Non-pigmented ciliary epithelial cell (primary cell): ENCODE measurements at places on chromosomes 7 and 10.

DNA sequence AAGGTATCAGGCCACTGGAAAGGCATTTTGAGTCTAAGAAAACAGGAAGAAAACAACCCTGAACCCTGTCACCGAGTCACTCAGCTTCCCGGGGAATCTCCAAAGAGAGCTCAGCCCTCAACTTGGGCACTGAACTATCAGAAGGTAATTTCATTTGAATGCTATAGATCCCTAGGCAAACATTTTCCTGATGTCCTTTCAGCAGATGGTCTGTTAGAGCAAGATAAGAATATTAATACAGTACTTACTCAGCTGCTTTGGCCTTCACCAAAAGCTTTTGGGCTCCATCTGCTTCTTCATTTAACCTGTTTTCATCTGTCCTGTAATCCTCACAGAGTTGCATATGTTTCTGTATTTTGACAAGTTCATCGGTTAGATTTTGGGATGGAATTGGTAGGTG, 34.2 kb upstream of the LAMB1 start:
- no peak for DNase-seq

- DNase-seq: no peak
Observed at GRCh38 chr10:25105743-25106260, 69.0 kb upstream of the GPR158 start.

- no peak for DNase-seq
Observed at GRCh38 chr7:15905251-15906040, 219.0 kb upstream of the MEOX2 start.

- DNase-seq: no peak
Observed at GRCh38 chr7:105106473-105106872, 92.5 kb downstream of the KMT2E start.

DNA sequence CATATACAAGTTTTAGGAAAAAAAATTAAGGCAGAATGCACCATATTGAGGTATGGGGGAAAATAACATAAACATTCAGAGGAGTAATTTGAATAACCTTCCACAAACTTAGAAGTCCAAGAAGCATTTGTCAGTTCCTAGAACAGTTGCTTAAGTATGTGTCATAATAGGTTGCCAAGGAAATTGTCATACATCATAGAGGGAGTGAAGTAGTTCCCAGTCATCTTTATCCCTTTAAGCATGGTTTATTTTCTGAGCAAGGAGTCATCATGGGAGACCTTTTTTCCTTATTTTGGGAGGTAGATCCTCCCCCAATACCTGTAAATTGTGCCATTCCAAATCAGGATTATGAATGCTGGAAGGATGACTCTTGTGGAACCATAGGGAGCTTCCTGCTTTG, at the start of gene SSMEM1:
Gene SSMEM1 (plus strand): TSS at position 219 of the 400 bp plus-strand sequence. CDS start 51 bp downstream, at position 270.
- DNase-seq: no peak

DNA sequence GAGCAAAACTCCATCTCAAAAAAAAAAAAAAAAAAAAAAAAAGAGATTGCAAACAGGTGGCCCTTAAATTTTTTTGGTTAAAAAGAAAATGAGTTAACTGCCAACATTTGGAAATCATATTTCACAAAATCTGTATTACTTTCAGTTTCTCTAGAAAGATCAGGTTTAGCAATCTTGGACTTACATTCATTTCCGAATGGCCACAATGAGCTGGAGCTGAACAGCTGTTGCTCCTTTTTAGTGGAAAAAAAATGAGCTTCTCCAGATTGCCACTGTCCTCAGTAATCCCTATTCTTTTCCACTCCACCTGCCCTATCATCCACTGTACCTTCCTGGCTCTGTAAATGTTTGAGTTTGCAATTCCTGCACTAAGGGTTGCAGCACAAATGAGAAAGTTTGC, 43.6 kb downstream of the RAB11FIP2 start:
- DNase-seq: no peak

- no peak for DNase-seq
Observed at GRCh38 chr10:121242741-121243608, 355.3 kb downstream of the FGFR2 start.

- no peak for DNase-seq
Observed at GRCh38 chr10:124544711-124545110, 83.1 kb downstream of the LHPP start.

DNA sequence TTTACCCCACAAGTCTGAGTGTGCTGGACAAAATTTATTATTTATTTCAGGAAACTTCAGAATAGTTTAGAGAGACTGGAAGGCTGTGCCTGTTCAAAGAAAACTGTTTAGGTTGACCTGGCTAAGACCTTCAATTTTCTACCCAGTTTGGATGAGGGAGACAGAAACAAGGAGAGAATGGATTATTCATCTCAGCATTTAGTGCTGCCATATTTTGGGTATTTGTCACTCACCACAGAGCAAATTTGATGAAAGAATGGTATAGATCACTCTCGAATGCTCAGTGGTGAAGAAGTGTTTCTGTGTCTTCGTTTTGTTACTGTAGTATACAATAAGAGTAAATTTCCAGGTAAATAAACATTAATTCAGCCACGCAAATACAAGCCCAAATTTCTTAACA, 71.8 kb downstream of the SEMA3C start:
- DNase-seq: no peak

GRCh38 chr10:28479927-28480627, 52.8 kb upstream of the WAC start:
- no peak for DNase-seq

DNA sequence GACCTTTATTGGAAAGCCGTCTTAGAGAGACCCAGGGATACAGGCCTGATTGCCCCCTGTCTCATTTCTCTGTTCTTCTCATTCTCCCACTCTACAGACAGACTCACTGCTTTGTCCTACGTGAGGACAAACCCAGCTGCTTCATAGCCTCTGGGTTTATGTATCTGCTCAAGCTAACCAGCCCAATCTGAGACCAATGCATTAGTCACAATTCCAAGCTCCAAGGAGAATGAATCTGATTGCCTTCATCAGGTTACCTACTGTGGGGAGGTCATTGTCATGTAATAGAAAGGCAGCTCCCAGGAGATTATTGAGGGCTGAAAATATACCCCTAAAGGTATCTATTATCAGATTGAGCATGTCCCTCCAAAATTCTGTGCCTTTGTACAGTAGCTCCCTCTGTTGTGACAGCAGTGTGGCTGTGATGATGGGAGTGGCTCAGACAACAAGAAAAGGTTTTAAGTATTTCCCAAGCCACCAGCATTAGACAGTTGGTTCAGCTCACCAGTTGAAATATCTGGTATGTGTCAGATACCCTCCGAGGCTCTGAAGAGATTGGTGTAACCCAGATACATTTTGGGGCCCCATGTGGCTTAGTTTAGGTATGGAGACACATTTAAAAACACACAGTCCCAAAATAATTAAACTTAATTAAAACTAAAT, 123.1 kb upstream of the EEPD1 start:
- DNase-seq: no peak

DNA sequence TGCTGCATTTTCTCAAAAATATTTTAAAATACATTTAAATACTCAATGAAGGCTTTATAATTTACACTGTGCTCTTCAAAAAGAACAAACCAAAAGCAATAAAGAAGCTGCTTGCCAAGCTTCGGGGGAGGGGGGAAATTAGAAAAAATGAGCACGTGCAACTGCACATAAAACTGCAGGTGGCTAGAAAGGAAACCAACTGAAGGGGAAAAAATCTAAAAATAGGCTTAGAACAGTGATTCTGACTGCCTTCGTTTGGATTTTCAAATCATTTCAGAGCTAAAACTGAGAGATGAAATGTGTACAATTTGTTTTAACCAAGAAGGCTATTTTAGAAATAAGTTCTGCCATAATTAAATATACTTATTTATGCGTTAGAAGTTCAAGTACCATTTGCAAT, 61.4 kb downstream of the ABI1 start:
- no peak for DNase-seq

- no peak for DNase-seq
Observed at GRCh38 chr7:51680594-51681399, 364.2 kb upstream of the COBL start.

GRCh38 chr10:58826694-58827093, 314.0 kb downstream of the BICC1 start:
- no peak for DNase-seq

DNA sequence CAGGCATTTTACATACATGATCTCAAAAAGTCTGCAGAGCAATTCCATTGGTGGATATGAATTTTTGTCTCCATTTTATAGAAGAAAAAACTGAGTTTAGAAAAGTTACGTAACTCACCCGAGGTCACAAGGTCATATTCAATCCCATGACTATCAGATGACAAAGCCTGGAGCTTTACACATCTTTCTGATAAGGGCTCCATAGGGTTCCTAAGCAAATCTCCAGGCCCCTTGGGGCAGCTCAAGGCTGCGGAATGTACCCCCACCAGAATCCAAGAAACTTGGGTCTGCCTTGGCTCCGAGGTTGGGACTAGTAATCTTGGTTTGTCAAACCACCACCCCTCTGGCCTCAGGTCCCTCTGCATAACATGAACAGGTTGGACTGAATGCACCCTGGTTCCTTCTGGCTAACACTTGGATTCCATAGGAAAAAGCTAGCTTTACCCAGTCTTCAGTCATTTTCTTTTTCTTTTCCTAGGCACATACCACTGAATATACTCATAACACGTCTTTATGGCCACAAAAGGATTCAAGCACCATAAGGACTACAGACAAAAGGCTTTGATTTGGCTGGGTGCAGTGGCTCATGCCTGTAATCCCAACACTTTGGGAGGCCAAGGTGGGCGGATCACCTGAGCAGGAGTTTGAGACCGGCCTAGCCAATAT, 55.5 kb downstream of the PIP4K2A start:
- no peak for DNase-seq

- no peak for DNase-seq
Observed at GRCh38 chr7:64878684-64879083, 24.4 kb upstream of the ZNF273 start.

DNA sequence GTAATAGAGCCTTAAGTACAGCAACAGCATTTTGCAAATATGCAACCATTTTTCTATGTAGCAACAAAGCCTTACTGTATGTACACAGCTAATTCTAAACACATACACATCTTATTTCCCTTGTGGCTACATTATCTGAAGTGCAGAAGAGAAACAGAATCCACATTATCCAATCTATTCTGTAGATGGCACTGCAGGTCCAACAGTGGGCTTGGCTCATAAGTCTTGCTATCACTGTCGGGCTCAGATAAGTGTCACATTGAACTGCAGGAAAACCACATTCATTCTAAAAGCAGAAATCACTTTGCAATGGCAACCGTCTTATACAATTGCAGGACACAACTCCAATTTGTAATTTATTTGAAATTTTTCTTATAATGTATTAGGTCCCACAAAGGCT, 109.8 kb upstream of the NOBOX start:
- no peak for DNase-seq

GRCh38 chr10:124132876-124133275, 39.5 kb upstream of the CHST15 start:
- no peak for DNase-seq

- no peak for DNase-seq
Observed at GRCh38 chr10:35907548-35907947, 265.5 kb upstream of the FZD8 start.

GRCh38 chr10:89625041-89625765, 19.8 kb downstream of the PANK1 start:
- DNase-seq: no peak

DNA sequence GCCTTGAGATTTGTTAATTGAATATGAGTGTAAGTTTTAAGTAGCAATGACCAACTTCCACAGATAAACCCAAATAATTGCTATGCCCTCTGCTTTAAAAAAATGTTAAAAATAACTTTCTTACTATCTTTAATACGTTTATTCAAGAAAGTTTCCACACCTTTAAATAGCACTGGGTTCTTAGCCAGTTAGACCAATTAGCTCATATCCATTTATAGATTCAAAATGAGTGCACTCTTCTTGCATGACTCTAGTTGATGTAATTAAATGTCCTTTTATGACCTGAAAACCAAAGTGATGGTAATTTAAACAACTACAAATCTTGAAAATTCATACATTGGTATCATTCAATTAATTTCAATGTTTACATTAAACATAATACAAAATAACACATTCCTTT, 50.8 kb upstream of the CACNA2D1 start:
- no peak for DNase-seq

GRCh38 chr7:150876817-150877526, 24.7 kb downstream of the AOC1 start:
- DNase-seq: peak; percentile 10

- DNase-seq: no peak
Observed at GRCh38 chr10:127500127-127500526, 49.0 kb upstream of the NPS start.

GRCh38 chr10:10658172-10658785, 359.4 kb upstream of the CELF2 start:
- DNase-seq: no peak

- no peak for DNase-seq
Observed at GRCh38 chr10:86500846-86501245, 20.7 kb downstream of the WAPL start.

GRCh38 chr10:87534173-87534858, 29.6 kb downstream of the MINPP1 start:
- DNase-seq: no peak

DNA sequence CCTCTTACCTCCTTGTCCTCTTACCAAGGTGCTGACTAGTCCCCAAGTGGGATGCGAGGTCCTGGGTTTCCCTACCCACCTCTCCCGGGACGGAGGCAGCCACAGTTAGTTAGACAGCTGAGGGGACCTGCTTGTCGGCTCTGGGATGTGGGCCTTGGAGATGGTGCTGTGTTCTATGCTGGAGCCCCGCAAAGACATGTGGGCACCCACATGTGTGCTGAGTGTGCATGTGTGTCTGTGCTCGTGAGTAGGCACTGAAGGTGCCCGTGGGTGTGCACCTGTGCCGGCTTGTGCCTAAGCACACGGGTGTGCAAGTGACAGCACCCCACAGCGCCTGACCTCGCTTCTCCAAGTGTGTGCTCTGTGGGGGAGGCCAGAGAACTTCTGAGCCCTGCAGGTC, 62.2 kb downstream of the NEURL1 start:
- DNase-seq: no peak

DNA sequence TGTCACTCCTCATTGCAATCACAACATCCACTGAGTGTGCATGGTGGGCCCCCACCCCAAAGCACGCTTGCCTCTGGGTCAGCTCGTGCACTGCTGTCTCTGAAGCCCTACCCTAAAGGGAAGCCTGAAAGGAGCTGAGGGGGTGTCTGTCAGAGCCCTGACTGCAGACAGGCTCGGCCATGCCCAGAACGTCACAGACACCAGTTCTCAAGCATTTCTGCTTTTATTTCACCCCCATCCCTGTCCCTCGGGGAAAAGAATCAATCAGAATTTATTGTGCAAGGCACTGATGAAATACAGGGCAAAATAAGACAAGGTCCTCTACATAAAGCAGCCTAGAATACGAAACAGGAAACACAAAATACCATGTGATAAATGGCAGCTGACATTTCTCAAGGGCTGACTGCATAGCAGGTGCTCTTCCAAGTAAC, 231.8 kb downstream of the WDR37 start:
- DNase-seq: no peak
